ENCODE measurements at places on chromosomes 12 and 14.

DNA sequence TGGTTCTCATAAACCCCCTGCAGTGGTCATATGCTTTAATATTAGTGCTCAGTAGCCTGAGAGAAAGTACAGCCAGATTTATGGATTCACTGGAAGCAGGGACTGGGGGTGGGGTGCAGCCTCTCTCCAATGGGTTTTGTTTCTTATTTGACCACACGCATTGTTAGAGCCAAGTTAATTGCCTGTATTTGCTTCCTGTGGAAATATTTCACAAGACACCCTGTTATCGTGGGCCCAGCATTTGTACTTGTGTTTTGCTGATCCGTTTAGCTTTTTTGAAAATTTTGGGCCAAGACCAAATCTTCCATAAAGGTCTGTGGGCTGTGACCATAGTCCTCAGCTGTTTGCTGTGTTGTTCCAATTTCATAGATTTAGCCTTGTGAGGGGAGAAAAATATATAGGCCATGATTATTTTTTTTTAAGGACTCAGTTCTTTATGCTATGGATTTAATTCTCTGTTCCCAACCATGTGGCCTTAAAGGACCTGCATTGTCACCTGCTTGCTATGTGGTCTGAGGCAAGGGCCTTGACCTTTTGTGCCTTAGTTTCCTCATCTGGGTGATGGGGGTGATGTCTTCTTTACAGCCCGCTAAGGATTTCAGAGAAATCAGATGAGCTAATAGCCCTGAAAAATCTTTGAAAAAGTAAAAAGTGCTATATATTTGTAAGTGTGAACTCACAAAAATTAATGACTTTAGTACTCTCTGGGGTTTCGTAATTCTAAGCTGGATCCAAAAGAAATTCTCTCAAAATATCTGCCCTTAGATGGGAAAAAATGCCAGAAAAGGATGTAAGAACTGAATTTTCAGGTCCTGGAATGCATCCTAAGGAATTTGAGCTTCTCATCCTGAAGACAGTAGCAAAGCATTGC is 370.2 kb downstream of the DPF3 start:
- DNase-seq, result no peak

- DNase-seq, result no peak
Observed at GRCh38 chr14:54650959-54651351, 84.0 kb downstream of the SAMD4A start.

DNA sequence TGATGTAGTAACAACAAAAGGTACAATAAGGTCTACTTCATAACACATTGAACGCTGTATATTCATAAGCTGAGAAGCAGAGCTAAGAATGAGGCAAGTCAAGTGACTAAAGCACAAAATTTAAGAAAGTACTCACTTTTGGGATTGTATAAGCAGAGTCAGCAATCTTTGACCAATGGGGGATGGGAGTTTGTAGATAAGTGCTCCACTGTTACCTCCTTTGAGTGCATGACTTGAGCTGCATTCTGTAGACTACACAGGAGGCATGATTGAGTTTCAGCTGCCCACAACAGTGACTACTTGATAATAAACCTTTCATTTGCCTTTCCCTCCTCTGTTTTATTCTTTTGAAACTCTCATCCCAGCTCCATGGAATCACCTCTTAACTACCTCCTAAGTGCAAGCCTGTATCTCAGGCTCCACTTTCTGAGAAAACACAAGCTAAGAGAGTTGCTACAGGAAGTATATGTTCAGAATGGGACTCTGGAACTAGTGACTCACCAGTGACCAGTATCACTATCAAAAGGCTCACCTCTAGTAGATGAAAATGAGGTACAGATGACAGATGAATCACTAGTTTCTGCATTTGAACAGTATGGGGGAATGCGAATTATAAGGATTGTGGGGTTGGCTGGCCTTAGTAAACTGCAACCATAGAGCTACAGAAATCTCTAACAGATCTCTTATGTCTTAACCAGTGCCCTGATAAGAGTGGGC is 49.2 kb downstream of the SLC35F4 start:
- DNase-seq, result no peak

DNA sequence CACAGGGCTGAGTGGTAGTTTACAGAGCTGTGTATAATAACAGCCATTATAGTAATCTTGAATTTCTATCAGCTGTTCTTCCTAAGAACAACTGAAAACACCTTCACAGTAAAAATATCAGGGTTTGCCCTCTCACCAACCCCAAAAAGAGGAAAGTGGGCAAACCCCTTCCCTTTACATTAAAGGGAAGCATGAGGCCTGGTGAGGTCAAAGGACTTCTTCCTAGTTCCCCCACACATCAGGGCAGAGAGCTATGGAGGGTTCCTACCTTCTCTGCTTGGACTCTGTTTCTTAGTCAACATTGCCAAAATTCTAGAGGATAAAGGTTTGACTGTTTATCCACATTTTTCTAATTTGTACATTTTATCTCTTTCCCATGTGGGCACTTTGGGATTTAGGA is 4.4 kb upstream of the RPAP3 start:
- DNase-seq, result no peak

- no peak for DNase-seq
Observed at GRCh38 chr12:40137252-40137651, 31.4 kb upstream of the SLC2A13 start.

DNA sequence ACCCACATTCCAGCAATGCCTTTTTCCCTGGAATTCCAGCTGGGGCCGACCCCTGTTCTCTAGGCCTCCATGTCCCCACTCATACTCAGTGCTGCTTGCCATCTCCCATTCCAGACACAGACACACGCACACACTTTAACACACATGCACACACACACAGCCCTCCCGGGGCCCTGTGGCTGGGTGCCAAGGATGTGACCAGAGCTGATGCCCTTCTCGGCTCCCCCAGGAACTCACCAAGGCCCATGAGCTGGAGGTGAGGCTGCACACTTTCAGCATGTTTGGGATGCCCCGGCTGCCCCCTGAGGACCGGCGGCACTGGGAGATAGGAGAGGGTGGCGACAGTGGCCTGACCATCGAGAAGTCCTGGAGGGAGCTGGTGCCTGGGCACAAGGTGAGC is 4.3 kb downstream of the PLEKHG6 start:
- no peak for DNase-seq

All from CD4-positive, alpha-beta T cell (primary cell).